ENCODE measurements at places on chromosomes 13 and 19. TPM values are rescaled to one million over a fixed set of nuclear protein-coding genes. Genes with fewer than 3 reads are reported as not detected.

CD22 gene
- polyA plus RNA-seq: 0.06 TPM

CKM gene
- polyA plus RNA-seq: not detected

ODAD3 gene
- 0.09 TPM for polyA plus RNA-seq

CYP4F12 gene
- polyA plus RNA-seq: 1.9 TPM

RGL3 gene
- polyA plus RNA-seq: not detected

GGN gene
- polyA plus RNA-seq: 0.07 TPM

GRCh38 chr19:7440188-7440975 is 48.5 kb downstream of the PEX11G start:
- DNase-seq: no peak

GRCh38 chr13:113597391-113598080 is 13.0 kb downstream of the TFDP1 start:
- no peak for DNase-seq

DNA sequence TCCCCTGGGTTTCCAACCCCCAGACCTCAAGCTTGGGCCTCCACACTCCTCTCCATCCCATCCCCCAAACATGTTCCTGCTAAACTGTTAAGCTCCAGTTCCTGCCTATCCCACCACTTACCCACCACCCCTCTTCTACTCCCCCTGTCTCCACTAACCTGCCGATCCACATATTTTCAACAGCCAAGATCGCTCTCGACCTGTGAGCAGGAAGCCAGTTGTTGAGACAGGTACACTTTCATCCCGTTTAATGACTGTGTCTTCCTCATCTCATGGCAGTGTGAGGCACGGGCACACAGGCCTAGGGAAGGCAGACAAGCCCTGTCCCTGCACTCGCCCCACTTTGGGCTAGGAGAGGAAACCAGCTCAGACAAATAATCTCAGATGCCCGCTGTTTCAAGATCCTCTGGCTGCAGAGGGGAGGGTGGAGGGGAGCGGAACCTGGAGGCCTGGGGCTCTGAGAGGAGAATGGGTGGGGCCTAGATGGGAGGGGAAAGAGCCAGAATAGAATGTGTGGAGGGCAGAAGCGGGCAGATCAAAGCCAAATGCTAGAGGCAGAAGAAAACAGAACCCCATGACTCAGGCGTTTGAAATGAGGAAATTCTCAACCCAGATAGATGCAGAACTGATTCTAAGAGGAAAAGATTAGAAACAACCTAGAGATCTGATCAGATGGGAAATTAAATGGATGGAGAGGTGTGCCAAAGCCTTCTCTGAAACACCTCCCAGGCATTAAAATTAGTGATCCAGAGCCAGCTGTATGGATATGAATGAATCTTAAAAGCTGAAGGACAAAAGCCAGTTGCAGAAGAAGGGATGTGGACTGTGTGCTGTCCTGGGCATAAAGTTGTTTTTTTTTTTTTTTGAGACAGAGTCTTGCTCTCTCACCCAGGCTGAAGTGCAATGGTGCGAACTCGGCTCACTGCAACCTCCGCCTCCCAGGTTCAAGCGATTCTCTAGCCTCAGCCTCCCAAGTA is 16.9 kb upstream of the CYP2S1 start:
- DNase-seq: no peak

DNA sequence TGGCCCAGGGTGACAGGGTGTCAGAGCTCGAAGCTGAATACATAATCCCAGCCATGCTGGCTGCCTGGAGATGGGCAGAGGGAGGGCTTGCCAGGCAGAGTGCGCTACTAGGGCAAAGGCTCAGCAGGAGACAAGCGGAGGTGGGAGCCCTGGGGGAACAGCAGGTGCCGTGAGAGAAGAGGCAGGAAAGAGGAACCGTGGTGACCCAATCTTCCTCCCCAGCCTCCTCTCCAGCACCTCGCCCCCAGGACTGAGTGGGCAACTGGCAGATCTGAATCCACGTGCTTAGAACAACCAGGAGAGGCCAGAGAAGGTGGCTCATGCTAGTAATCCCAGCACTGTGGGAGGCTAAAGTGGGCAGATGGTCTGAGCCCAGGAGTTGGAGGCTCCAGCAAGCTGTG is 11.0 kb upstream of the CCL25 start:
- DNase-seq: no peak

DNA sequence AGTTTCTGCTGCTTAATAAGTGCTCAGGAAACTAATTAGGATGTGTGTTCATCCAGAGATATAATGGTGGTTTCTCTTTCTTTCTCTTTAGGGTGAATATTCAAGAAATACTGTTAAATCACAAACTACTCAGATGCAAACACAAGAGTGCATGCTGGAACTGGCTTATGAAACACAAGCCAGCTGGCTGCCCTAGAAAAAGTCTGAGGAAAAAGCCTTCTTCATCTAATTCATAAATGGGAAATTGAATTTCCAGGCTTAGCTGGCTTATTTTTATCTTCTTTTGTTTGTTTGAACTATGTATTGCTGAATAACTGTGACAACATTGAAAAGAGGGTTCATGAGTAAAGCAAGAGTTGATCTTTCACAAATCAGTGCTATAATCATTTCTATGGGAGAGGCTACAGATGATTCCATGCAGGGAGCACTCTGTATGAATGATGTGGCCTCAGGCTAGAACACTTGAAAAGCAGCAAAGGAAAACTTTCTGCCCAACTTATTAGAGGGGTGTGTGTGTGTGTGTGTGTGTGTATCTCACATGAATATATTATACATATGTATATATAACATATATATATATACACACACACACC is 69.8 kb upstream of the SCEL start:
- DNase-seq: no peak

DNA sequence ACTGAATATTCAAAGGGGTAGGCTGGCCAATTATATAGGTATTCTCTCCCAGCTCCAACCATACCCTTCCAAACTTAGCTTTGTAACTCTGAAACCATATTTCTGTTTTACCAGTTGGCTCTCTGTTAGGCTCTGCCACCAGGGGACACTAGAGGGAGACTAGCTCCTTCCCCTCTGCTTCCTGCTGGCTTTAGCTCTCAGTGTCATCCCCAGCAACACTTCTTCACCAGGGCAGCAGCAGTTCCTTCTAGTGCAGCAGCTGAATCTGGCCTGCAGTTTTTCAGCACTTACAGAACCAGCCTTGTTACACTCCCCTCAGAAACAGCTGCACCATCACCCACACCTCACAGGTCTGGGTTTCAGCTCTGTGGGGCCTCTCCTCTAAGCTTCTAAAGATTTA is 51.0 kb upstream of the DOCK9 start:
- DNase-seq: no peak

GRCh38 chr19:45139286-45140143 is 21.3 kb downstream of the NKPD1 start:
- no peak for DNase-seq

DNA sequence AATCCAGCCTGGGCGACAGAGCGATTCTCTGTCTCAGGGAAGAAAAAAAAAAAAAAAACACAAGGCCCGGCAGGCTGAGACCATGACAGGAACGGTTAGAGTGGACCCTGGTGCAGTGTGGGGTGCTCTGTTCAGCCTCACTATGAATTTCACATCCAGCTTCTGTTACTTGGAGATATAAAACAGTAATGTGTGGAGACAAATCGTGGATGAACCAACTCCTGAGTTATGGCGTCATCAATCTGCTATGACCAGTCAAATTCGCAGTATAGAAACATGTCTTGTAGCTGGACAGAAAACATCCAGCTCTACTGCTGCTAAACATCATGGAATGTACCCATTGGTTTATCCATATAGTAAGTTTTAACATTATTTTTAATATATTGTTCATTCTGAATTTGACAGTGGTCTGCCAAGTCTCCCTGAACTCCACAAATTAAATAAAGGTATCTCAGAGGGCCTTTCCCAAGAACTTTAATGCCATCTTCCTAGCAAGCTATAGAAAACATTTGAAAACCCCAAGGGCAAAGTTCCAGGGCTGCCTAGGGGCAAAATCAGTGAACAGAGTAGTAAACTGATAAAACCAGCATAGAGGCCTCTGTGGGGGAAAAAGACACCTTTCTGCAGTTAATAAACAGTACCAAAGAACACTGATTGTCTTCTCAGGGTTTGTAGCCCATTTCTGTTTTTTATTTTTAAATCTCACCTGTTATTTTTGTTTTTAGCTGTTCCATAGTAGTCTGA is 75.8 kb downstream of the LRCH1 start:
- DNase-seq: no peak

- no peak for DNase-seq
Measured at GRCh38 chr19:30281906-30282305, 90.3 kb upstream of the ZNF536 start.

DNA sequence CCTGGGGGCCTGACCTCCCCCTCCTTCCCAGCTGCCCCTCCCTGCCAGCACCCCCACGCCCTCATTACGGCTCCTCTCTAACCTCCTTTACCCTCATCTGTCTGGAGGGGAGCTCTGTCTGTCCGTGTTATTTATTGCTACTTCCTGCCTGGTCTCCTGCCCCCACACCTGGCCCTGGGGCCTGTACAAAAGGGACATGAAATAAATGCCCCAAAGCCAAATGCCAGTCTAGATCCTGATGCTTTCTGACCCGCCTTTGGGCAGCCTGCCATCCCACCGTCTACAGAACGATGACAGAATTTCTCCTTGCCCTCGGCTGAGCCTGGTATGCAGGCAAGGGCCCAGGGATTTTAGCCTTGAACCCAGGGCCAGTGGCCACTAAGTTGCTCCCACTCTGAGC is 15.4 kb upstream of the CD22 start:
- DNase-seq: no peak

GRCh38 chr19:49692147-49692506 is 1.2 kb downstream of the CPT1C start:
- no peak for DNase-seq

- DNase-seq: peak; percentile 97
Measured at GRCh38 chr19:18224525-18225354, 1.5 kb downstream of the PDE4C start.

DNA sequence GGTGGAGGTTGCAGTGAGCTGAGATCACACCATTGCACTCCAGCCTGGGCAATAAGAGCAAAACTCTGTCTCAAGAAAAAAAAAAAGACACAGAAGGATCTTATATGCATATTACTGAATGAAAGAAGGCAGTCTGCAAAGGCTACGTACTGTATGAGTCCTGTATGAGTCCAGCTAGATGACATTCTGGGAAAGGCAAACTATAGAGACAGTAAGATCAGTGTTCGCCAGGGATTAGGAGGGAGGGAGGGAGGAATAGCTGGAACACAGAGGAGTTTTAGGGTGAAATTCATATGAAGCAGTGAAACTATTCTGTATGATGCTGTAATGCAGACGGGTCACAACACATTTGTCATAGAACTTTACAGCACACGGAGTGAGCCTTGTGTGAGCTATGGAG is 165.9 kb upstream of the RNF113B start:
- no peak for DNase-seq

GRCh38 chr13:100363285-100363711 is 225.3 kb downstream of the GGACT start:
- DNase-seq: no peak

DNA sequence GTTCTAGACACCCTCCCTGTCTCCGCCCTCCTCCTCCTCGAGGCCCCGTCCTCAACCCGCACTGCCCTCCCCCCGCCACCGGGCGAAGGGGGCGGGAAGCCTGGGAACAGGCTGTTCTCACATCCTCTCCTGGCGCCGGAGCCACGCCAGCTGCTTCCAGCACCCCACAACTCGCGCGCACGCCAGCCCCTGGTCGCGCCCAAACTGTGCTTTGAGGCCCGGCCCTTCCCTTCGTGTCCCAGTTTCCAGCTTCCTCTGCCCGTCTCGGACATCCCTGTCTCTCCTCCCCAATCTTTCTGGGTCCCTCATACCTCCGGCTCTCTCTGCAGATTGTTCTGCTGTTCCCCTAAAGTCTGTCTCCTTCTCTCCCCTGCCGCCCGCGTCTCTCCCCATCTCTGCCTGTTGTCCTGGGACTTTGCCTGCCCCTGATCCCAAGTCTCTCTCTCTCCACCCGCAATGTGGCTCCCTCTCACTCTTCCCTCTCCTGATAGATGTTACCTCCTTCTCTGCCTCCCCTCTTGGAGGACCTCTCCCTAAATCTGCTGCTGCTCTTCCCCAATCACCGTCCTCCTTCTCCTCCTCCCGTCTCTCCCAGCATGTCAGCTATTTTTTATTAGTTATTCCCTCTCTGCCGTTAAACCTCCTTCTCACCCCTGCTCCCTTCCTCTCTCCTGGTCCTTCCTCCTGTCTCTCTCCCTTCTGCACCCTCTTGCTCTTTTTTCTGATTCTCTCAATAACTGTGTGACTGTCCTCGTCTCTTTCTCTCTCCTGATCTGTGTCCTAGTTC is 14.2 kb downstream of the DPF1 start:
- DNase-seq: no peak

DNA sequence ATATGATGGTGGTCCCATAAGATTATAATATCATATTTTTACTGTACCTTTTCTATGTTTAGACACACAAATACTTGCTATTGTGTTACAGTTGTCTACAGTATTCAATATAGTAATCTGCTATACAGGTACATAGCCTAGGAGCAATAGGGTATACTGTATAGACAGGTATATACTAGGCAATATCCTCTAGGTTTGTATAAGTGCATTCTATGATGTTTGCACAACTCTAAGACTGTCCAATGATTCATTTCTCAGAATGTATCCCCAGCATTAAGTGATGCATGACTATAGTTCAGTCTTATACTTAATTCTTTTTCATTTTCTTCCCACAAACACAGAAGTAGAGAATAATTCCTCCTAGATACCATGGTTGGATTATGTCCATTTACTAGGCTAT is 383.3 kb downstream of the DACH1 start:
- DNase-seq: no peak

DNA sequence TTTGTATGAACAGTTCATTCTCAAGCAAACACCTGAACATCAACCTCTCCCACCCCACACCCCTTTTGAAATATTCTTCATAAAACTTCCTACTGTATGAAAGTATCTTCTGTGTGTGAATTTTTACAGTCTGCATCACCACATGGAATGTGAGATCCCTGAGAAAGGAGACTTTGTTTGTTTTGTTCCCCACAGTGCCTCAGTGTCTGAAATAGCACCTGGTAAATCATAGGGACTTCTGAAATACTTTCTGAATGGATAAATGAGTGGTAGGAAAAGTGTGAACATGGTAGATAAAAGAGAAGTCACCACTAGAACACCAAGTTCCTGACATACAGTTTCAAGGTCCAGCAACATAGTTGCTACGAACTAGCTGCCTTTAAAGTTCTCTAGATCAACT is 1071.2 kb downstream of the EFNB2 start:
- DNase-seq: no peak

GRCh38 chr13:33096886-33097605 is 80.8 kb downstream of the KL start:
- DNase-seq: no peak
